ENCODE measurements at places on chromosomes 7 and 10.

GRCh38 chr10:99976886-99977665 lies 32.7 kb downstream of the DNMBP start:
- DNase-seq = no peak

- DNase-seq = no peak
Measured at GRCh38 chr10:126843299-126843934, 61.8 kb upstream of the DOCK1 start.

- DNase-seq = no peak
Measured at GRCh38 chr10:98528805-98529183, 82.1 kb upstream of the HPS1 start.

GRCh38 chr10:44281089-44281613 lies 103.7 kb downstream of the CXCL12 start:
- DNase-seq = no peak

- DNase-seq = no peak
Measured at GRCh38 chr7:11960621-11961020, 128.6 kb upstream of the THSD7A start.

DNA sequence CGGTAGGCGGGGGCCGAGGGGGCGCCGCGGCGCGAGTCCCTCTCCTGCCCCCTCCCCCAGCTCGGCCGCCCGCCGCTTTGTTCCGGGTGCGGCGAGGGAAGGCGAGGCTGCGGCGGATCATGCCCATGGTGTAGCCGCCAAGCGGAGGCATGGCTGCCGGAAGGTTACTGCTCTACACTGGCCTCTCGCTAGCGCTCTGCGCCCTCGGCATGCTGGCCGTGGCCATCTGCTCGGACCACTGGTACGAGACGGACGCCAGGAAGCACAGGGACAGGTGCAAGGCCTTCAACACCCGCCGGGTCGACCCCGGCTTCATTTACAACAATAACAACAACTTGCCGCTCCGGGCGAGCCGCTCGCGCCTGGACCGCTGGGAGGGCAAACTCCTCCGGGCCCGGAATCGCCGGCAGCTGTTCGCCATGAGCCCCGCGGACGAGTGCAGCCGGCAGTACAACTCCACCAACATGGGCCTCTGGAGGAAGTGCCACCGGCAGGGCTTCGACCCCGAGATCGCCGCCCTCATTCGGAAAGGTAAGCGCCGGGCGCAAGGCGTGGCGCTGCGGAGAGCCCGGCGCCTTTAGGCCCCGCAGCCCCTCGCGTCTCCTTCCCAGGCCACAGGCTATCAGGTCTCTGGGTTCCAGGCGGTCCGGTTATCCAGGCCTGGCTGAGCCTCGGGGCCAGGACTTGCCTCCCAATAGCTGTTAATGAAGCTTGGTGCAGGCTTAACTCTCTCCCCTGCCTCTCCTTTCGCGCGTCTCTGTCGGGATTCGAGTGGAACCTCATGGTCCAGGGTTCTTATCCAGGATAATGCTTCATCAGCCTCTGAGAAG lies 513 bp downstream of the TMEM178B start:
- peak; percentile 40 for DNase-seq

DNA sequence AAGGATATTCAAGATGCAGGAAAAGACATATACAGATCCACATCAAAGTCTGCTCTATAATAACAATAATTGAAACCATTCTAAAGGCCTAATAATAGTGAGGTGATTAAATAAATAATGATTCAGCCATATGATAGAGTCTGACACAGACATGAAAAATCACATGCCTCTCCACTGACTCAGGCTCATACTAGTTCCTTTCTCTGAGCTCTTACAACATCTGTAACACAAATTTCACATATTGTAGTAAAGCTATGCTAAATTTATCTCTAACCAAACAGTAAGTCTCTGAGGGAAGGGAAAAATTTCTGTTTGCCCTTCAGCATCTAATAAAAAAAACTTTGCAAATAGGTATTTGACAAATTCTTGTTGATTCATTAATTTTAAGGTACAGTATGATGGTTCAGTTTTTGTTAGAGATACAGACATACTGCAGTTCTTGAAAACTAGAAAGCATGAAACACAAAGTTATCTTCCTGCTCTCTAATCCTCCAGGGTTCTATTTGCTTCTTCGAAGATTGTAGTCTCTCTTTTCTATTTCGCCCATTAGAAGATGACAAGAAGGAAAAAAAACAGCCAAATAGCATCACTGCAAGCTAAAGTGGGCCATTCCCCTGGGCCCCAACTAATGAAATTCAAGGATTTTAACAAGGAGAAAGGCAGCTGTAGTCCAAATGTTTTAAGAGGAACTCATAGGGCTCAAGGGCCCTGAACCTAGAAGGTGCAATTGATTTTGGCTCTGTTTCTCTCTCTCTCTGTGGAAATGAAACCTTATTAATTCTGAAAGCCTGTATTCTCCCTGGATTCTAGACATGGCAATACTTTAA lies 53.9 kb downstream of the CUBN start:
- peak; percentile 4 for DNase-seq

DNA sequence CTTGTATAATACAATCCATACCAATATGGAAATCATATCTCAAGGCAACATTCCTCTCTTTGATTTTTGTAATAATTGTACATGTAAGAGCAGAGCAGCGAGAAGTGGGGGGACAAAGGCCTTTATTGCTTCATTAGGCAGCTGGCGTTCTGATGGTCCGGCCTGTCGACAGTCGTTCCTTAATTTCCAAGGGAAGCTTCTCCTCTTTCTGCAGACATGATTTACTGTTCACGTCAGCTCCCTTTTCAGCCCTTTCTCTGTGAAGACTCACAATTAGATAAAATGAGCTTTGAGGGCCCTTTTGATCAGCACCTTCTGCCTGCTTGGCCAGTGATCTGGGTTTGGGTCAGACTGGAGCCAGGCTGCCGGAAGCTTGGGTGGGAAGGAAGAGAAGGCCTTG lies 65.6 kb upstream of the CTBP2 start:
- DNase-seq = no peak

DNA sequence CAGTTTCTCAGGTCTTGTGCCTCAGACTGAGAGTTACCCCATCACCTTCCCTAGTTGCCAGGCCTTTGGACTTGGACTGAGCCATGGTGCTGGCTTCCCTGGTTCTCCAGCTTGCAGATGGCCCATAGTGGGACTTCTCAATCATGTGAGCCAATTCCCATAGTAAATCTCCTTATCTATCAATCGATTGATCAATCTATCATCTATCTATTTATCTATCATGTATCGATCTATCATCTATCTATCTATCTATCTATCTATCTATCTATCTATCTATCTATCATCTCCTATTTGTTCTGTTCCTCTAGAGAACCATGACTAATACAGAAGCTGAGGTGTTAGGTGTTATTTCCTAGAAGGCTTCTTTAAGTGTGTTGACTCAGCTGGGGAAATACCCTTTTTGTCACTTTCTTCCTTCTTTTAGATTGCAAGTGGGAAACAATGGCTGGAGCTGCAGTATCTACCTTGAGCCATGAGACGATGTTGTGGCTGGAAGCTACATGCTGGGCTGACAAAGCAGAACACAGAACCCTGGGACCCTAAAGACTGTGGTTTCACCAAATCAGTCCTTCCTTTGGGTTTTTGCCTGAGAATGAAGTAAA lies 234.7 kb upstream of the GLI3 start:
- DNase-seq = no peak
